ENCODE measurements at places on chromosomes 11 and 22.

DNA sequence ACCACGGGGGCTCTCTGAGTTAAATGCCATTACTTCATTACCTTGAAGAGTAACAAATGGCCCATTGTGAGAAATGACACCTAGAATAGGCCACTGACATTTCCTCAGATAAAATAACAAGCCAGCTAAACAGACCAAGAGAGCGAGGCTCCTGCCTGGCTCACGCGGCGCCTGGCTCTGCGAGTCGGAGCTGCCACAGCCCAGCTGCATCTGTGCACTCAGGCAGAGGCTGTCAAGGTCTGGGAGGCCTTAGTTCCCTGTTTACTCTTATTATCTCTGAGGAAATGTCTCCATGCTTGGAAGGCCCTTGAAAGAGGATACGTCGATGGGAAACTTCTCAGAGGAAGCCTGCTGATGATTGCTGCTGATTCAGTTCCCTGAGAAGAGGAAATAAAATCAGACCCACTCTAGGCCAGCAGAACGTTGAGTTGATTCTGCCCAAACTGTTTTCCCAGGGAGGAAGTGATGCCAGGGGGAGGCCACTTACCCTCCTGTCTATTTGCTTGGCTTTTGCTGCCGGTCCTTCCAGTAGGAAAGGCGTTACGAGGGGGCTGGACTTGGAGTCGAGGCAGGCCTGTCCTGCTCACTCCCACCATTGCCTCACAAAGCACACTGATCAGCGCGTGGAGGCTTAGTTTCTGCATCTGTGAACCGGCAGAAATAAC lies 208.8 kb downstream of the TBC1D22A start:
- no peak for DNase-seq

GRCh38 chr11:69934861-69935494 lies 115.8 kb upstream of the FGF3 start:
- no peak for DNase-seq

- DNase-seq = no peak
Observed at GRCh38 chr11:18700375-18700774, 1.8 kb downstream of the TMEM86A start.

- DNase-seq = no peak
Observed at GRCh38 chr11:46914363-46914762, 4.0 kb downstream of the LRP4 start.

DNA sequence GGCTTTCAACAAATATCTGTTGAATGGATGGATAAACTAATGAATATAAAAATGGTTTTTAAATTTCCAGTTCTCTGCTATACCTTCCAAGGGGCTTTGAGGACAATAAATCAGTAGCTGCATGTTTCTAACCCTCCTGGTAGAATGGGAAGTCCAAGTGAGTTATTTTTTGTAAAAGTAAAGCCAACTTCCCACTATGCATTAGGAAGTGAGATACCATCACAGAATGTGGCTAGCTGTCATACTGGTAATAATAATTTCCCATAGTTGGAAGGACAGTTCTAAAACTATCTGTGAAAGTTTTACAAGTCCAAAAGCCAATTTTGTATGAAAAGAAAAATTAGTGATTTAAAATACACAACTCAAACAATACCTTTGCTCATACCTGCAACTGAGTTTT lies 50.0 kb downstream of the TMEM123 start:
- DNase-seq = no peak

DNA sequence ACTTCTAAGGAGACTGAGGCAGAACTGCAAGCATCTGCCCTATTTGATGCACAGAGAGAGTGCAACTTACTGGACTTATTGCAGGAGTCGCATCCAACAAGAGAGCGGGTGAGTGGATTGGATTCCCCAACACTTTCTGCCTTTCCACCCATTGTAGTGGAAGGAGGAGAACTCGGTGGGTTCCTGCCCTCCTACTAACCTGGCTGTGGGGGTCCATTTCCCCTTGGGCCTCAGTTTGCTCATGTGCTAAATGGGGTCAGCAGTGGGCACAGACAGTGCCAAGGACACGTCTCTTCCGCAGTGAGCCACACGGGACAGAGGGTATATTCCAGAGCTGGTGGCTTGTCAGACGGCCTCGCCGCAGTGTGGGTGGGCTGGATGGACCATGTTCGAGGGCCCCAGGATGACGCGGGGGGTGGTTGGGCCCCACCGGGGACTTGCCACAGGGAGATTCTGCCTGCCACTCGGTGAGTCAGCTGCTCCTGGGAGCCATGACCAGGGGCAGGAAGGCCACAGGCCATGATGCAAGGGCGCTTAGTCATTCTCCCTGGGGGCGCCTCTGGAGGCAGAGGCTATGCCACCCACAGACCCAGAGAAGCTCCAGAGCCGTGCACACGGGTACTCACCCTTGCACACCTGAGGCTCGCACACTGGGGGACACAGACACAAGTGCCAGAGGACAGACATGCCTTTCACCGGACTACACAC lies 8.2 kb downstream of the ALX4 start:
- DNase-seq = no peak

DNA sequence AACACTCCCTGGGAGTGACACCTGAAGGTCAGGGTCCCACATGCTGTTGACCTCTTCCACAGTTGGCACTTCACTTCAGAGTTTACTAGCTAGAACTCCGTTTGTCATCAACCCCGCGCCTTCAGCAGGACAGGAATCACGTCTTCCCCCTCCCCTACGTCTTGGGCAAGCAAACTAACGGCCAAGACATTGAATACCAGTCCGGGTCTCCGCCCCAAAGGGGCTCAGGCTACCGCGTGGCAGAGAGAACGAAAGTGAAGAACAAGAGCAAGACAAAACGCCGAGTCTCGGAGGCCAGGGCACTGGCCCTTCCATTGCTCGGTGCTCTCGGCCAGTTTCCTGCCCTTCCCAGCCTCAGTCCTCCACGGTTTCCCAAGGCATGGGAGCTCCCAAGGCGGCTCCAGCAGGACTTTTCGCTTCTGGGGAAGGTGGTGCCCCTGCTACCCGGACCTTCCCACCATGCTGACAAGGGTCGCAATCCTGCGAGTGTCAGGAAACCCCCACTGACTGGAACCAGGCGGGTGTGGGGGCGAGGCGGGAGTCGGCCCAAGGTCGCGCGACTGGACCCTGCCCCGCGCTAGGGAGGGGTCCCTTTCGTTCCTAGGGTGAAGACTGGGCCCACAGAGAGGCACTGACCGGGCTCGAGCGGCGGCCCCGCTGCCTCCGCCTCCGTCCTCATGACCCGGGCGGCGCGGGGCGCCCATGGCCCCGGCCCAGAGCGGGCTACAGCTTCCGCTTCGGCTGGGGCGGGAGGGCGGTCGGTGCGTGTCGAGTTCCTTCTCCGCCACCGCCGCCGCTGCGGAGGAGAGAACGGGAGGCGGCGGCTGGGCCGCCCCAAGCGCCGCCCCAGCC lies at the start of gene GUCD1:
Gene GUCD1 (minus strand): TSS at position 826 of the 852 bp plus-strand sequence. CDS start 147 bp downstream, at position 679.
- DNase-seq = no peak

- DNase-seq = no peak
Observed at GRCh38 chr11:44788536-44789261, 61.9 kb downstream of the TSPAN18 start.

DNA sequence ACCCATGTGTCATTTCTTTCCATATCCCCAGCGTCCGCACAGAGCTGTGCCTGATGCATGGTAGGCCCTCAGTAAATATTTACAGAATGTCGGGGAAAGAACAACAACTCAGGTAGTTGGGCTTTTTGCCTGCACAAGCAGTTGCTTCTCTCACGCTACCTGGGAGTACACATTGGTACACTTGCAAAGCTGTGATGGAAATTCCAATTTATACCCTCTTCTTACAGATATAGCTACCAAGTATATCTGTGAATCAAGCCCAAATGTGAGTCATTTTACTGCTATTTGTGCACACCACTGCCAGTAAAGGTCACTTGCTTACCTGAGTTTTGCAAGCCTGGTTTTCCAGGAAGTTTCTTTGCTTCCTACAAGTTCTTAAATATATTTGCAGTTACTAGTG lies 333.0 kb upstream of the NARS2 start:
- no peak for DNase-seq

DNA sequence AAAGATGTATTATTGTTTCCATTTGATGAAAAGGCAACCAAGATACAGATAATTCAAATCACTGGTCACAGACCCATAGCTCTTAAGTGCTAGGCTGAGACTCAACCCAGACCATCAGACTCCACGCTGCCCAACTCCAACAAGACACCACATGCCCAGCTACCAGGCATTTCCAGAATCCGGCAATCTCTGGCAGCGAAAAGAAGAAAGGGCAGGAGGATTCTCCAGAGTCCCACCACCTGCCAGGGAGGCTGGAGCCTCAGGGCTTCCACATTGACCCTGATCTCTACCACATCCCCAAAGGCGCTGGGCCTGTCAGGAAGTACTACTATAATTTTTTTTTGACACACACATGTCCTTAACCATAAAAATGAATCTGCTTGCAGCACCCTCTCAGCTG lies 61.4 kb upstream of the ARFGAP3 start:
- DNase-seq = no peak

- no peak for DNase-seq
Observed at GRCh38 chr11:35917676-35918075, 26.2 kb upstream of the LDLRAD3 start.

DNA sequence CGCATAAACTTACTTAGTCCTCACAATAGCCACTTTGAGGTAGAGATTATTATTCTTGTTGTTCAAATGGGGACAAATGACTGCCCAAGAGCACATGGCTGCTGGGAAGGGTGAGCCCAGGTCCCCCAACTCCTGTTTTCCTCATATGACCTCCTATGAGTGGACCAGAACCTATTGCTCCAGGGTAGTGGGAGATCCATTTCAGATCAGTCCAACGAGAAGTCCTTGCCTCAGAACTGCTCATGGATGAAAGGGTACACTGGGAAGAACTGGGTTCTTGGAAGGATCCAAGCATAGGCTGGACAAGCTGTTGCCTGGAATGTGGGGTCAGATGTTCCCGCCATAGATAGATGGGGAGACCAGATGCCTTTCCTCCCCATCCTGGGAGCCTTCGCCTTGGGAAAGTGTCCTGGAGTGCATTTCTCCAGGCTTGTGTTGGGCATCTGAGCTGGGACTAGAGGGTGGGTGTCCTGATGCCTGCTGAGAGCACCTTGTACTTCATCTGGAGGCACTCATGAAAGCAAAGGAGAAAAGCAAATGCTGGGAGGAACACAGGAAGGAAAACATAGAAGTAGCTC lies 146.3 kb upstream of the B3GAT1 start:
- no peak for DNase-seq

- no peak for DNase-seq
Observed at GRCh38 chr22:38989466-38989865, 7.3 kb downstream of the APOBEC3B start.

DNA sequence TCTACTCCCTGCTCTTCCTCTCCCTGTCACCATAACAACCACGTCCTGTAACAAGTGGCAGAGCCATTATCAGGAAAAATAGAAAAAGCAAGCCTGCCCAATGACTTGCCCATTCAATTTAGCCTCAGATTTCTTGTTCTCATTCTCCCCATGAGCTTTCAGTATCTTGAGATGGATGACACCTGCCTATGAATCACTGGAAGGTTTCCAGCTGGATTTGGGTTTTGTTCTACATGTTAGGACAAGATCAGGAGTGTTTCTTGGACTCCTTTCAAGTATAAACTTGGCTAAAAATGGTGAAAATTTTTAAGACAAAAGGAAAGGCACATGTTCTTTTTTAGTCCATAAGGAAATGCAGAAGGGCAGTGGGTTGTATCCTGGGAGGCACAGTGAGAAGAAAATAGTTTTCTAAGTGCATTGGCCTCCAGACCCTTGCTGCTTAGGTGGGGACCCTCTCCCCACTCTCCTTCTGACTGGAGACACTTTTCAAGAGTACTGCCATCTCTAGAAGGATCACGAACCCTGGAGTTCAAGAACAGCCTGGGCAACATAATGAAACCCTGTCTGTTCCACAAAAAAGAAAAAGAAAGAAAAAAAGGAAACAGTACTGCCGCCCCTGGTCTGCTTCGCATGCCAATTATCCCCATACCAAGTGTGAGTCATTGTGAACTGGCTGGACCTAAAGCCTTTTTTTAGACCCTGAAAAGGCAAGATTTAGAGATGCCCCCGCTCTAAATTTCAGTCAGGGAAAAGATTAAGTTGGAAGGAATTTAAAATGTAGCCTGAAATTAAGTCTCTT lies 51.0 kb downstream of the MTNR1B start:
- DNase-seq = no peak

- DNase-seq = no peak
Observed at GRCh38 chr11:35146074-35146521, 7.1 kb downstream of the CD44 start.

DNA sequence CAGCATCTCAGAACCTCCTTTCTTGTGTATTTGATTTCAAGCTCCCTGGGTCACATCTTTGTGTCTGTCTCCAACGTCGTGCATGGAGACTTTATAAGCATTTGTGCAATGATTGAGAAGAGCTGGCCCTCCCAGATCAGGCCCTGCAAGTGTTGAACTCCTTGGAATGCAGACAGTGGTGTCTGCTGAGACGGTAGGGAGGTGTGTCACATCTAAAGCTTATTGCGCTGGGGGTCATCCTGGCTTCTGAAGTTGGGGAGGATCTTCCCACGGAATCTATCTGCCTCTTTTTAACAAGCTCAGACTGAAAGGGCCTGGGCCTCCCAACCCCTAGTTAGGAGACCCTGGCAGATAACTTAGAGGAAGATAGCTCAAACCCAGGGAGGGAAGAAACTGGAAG lies 6.7 kb downstream of the APLNR start:
- no peak for DNase-seq

DNA sequence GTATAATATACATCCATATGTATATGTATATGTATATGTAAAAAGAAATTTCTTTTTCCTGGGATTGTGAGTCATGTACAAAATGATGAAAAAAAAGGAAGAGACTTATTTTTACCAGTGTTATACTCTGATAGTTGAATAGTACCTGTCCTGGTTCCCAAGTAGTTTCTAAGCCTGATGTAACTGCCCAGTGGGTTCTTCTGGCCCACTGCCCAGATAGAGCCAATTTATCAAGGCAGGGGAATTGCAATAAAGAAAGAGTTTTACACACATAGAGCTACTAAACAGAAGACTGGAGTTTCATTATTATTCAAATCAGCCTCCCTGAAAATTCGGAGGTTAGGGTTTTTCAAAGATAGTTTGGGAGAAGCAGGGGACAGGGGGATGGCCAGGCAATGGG lies 29.1 kb upstream of the NARS2 start:
- no peak for DNase-seq

DNA sequence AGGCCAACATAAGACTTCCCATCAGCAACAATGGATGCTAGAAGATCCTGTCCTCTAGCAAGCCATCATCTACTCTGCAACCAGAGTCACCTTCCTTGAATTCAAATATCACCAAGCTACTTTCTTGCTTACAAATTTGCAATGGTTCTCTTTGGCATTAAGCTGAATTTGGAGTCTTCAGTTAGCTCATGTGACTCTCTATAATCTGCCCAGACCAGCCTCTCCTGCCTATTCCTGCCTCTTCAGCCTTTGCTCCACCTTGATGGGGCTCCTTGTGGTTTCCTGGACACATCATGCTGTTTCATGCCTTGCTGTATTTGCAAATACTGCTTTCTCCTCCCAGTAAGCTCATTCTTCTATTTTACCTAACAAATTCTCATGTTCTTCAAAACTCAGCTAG lies 82.3 kb downstream of the RASSF10 start:
- no peak for DNase-seq

- DNase-seq = no peak
Observed at GRCh38 chr11:86256608-86257007, 12.1 kb downstream of the EED start.

Data from immature natural killer cell (primary cell).